ENCODE measurements at places on chromosomes 11 and 22. TPM values are rescaled to one million over a fixed set of nuclear protein-coding genes. Genes with fewer than 3 reads are reported as not detected.

DNA sequence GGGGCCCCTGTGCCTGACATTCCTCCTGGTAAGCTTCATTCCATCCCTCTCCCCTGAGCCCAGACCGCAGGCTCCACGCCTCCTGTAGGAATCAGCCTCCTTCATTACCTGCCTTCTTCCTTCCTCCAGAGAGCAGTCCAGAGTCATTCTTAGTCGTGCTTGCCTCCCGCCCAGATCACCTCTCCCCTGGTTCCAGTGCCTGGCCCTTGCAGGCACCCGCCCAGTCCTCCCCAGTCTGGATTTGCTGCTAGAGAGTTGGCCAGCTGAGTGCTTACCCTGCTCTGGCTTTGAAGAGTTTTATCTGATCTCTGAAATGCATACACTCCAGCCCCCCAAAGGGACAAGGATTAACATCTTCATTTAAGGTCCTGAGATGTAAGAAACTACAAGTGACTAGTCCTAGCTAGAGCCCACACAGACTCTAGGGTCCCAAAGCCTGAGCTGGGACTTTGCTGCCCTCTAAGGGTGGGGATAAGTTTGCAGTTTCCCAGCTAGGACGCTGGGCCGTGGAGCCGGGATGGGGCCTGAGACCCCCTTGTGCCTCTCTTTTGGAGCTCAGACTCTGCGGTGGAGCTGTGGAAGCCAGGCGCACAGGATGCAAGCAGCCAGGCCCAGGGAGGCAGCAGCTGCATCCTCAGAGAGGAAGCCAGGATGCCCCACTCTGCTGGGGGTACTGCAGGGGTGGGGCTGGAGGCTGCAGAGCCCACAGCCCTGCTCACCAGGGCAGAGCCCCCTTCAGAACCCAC lies 1.6 kb downstream of the NR1H3 start:
- no peak for DNase-seq

The BAIAP2L2 gene
- 5.8 TPM for polyA plus RNA-seq

DNA sequence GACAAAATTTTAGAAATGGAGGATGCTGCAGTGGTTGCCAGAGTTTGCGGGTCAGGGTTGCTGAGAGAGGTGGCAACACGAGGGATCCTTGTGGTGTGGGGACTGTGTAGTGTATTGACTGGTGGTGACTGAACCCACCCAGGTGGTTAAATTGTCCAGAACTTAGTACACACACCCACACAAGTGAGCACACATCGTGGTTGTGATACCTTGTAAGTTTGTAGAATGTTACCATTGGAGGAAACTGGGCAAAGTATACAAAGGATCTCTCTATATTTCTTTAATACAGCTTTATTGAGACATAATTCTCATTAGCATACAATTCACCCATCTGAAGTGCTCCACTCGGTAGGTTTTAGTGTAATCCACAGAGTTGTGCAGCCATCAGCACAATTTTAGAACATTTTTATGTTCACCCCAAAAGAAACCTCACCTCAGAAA lies 56.1 kb downstream of the MED15 start:
- no peak for DNase-seq

The FAM111B gene
- 13.3 TPM for polyA plus RNA-seq

DNA sequence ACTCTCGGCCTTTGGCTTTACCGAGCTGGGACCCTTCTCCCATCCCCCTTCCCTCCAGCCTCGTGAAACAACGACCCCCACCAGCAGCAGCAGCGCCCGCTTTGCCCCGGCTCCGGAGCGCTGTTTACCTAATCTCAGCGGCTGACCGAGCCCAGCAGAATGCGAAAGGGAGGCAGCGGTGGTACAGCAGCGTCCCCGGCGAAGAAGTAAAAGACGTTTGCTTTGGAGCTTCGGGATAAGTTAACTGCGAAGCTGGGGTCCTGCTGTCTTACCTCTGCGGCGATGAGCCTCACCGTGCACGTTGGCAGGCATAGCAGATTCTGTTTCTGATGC lies 2.0 kb upstream of the LARGE1 start:
- no peak for DNase-seq

DNA sequence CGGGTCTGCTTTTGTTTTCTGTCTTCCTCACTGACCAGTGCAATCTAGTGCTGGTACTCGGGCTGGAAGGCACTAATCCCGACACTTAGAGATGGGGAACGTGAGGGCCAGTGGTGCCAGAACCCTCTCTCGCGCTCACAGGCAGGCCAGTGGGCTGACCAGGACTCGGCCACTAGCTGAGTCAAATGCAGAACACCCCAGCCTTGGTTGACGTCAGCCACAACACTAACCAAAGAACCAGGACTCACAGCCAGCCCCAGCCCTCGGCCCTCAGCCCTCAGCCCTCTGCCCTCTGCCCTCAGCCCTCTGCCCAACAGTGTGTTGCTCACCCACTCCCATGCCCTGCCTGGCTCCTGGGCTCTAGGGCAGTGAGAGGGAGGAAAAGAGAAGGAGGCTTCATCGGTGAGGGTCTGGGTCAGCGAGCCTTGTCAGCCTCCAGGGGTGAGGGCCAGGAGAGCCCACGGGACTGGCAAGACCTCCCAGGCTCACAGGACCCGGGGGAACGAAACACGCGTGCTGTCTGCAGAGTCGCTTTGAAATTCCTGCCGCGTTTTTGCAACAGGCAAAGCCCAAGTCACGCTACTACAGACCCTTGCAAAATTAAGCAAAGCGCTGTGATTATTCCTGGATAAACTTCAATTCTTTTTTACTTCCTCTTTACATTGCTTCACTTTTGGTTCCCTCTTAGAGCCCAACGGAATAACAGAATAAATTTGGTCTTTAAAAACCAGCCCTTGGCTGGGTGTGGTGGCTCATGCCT lies 27.5 kb downstream of the KIAA0930 start:
- DNase-seq = no peak

DNA sequence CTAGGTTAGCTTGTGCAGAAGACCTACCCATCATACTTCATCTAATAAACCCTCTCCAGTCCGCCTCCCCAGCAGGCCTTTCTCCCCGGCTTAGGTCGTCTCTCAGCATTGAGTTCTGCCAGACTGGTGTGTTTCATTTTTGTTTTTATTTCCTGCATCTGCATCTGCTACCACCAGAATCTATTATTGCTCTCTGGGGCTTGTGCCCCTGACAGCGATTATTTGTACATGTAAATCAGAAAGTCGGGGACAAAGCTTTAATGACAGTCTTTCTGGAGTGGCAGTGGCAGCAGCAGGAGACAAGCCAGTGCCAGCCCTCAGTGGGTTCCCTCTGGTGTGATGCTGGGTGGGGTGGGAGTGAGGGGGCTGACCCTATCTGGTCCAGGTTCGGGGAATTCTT lies 127.5 kb downstream of the PKNOX2 start:
- DNase-seq = no peak

The FLRT1 gene
- 4.6 TPM for polyA plus RNA-seq

The MN1 gene
- 9.1 TPM for polyA plus RNA-seq

The TOP3B gene
- polyA plus RNA-seq = 18.7 TPM

- no peak for DNase-seq
Observed at GRCh38 chr11:40338739-40339138, 1120.7 kb downstream of the LRRC4C start.

DNA sequence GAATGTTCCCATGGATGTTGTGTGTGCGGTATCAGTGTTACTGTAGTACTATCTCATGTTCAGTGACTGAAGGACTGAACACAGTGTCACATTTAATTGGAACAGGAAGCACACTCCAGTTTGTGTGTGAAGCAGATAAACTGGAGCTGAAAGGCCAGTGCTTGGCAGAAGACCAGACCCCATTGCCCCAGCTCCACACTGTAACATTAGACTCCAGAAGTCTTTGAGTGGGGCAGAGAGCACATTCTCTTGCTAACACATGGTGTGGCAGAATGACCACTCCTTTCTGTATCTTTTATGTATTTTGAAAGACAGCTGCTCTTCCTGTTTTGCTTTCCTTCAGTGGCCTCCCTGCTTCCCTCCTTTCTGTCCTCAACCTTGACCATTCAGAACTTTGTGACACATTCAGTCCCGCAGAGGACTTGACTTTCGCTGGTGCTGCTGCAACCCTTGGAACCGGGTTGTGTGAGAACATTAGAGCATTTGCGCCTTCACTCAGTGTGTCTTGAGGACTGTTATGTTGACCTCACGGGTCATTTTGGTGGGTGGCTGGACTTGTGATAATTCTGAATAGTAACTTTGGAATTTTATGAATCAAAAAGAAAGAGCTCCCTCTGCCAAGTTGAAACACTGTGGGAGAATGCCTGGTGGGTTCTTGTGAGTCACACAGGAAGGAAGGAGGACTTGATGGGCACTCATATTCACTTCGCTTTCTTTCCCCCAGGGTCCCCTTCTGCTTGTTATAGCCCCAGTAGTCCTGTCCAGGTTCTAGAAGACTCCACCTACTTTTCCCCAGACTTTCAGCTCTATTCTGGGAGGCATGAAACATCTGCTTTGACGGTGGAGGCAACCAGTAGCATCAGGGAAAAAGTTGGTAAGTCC lies 26.4 kb downstream of the AMOTL1 start:
- peak; percentile 32 for DNase-seq

The YPEL1 gene
- polyA plus RNA-seq = 18.1 TPM

GRCh38 chr11:72432347-72433287 lies 1.7 kb downstream of the CLPB start:
- no peak for DNase-seq

- DNase-seq = no peak
Observed at GRCh38 chr11:10604798-10605197, 36.3 kb upstream of the LYVE1 start.

- DNase-seq = no peak
Observed at GRCh38 chr11:82989628-82990404, 81.9 kb downstream of the RAB30 start.

DNA sequence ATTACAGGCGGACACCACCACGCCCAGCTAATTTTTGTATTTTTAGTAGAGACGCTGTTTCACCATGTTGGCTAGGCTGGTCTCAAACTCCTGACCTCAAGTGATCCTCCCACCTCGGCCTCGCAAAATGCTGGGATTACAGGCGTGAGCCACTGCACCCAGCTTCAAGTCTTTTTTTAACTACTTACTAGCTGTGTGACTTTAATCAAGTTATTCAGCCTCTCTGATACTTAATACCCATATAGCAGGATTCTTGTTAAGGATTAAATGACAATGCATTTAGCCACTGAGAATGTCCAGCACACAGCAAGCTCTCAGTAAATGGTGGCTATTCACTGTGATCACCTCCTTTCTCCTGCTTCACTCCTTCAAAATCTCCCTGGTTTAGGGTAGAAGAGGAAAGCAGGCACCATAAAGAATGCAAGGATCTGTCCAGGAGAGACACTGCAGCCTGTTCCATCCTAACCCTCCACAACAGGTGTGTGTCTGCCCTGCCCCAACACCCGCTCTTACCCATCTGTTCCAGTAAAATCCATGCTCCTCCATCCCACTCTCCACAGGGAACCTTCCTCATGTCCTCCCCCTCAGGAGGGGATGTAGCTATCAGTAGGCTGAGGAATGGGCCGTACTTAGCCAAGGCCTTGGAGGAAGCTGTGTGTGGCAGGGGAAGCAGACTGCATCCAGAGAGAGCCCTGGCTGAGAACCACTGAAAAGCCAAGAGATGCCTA lies 69.3 kb downstream of the MICAL3 start:
- no peak for DNase-seq

- no peak for DNase-seq
Observed at GRCh38 chr11:33773404-33773986, 825 bp downstream of the FBXO3 start.

- DNase-seq = peak; percentile 50
Observed at GRCh38 chr22:22463855-22464540, 44.5 kb downstream of the ZNF280B start.

- peak; percentile 36 for DNase-seq
Observed at GRCh38 chr11:14500181-14500651, 605 bp upstream of the COPB1 start.

GRCh38 chr11:762421-763072 lies 14.7 kb downstream of the GATD1 start:
- no peak for DNase-seq

The OTOG gene
- polyA plus RNA-seq = 0.90 TPM

DNA sequence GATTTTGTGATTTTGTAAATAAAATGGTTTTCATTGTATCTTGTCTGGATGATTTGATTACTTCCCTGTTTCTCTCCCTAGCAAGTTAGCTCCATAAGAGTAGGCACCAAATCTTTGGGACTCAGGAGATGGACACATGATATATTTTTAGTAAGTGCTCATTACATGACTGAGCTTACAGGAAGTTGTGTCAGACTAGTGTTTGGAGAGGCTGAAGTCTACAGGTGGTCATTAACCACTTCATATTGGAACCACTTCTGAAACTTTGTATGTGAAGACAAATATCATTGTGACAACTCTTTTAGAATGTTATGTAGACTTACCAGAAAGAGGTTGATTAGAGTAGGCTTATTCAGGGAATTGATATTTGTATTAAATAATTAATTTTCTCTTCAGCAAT lies 19.1 kb downstream of the ARHGAP42 start:
- no peak for DNase-seq

GRCh38 chr22:19679522-19680101 lies 34.7 kb upstream of the SEPTIN5 start:
- no peak for DNase-seq

DNA sequence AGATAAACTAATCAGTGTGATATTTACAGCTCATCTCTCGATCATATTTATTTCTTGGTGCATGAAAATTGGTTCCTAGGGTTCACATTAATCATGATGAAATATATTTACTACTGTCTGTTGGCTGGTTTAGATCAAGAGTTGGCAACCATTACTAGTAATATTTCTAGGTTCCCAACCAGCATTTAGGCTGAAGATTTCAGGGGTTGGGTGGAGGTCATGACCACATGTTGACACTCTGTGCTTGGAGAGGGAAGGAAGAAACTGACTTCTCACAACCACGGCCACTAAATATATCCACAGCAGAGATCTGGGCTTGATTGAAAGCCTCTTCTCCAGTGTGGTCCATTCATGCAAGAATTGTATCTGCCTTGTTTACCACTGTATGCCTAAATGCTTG lies 87.9 kb downstream of the ALX4 start:
- no peak for DNase-seq

- no peak for DNase-seq
Observed at GRCh38 chr22:32794449-32795213, 6.9 kb upstream of the TIMP3 start.

DNA sequence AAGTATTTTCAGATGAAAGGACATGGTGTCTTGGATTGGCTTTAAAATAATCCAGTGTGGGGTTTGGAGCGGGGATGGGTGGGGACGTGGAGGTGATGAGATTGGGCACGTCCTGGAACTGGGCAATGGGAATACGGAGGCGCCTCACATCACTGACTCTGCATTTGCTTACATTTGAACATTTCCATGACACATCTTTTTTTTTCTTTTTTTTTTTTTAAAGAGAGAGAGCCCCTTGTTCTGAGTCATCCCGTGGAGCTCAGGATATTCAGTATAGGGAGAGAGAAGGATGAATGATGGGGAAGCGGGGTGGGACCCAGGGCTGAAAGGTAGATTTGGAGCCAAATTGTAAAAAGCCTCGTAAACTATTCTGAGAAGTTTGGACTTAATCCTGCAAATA lies 142.7 kb downstream of the FBXO7 start:
- no peak for DNase-seq

The ASPHD2 gene
- polyA plus RNA-seq = 4.2 TPM

GRCh38 chr11:130729678-130730300 lies 186.5 kb downstream of the SNX19 start:
- no peak for DNase-seq

Data from left renal cortex interstitium (tissue), 4 donors.